ENCODE measurements at places on chromosomes 11 and 22. TPM values are rescaled to one million over a fixed set of nuclear protein-coding genes. Genes with fewer than 3 reads are reported as not detected.

DNA sequence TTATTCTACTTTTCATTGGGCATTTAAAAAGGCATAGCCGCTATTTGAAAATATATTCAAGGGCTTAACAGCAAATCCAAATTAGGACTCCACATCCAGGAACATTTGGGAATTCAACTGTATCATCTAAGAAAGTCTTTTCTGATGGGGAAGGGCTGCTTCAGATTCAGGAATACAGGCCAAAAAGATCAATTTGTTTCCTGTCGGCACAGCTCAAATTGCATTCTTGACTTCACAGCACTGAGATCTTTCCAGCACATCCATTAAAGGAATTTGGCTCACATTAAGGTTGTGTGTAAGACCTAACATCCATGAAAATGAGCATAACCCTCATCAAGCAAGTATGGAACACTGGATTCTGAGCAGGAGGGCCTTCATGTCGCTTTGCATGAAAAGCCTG lies 1169.5 kb upstream of the CCDC90B start:
- H3K4me3 ChIP-seq = no peak overlapping the region
- H3K36me3 ChIP-seq = no peaks in the 10 kb centered on the region
- no peaks in the 10 kb centered on the region for H3K27me3 ChIP-seq

DNA sequence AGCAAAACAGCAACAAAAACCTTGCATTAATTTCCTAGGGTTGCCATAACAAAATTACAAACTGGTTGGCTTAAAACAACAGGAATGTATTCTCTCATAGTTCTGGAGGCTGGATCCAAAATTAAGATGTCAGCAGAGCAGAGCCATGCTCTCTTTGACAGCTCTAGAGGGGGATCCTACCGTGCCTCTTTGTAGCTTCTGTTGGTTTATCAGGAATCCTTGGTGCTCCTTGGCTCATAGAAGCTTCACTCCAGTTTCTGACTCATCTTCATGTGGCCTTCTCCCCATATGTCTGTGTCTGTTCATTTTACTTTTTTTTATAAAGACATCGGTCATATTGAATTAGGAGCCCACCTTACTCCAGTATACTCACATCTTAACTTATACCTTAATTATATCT lies 90.5 kb upstream of the POU2AF2 start:
- H3K36me3 ChIP-seq = no peaks in the 10 kb centered on the region
- no peak overlapping the region for H3K27ac ChIP-seq
- H3K27me3 ChIP-seq = no peaks in the 10 kb centered on the region

The PIK3IP1 gene
- total RNA-seq = 18.8 TPM

GRCh38 chr22:24819911-24820461 lies 14.0 kb downstream of the SGSM1 start:
- DNase-seq = no peak
- H3K4me1 ChIP-seq = no peaks in the 10 kb centered on the region
- peaks cover 7% of the 10 kb centered on the region for H3K36me3 ChIP-seq
- no peaks in the 10 kb centered on the region for H3K27me3 ChIP-seq

DNA sequence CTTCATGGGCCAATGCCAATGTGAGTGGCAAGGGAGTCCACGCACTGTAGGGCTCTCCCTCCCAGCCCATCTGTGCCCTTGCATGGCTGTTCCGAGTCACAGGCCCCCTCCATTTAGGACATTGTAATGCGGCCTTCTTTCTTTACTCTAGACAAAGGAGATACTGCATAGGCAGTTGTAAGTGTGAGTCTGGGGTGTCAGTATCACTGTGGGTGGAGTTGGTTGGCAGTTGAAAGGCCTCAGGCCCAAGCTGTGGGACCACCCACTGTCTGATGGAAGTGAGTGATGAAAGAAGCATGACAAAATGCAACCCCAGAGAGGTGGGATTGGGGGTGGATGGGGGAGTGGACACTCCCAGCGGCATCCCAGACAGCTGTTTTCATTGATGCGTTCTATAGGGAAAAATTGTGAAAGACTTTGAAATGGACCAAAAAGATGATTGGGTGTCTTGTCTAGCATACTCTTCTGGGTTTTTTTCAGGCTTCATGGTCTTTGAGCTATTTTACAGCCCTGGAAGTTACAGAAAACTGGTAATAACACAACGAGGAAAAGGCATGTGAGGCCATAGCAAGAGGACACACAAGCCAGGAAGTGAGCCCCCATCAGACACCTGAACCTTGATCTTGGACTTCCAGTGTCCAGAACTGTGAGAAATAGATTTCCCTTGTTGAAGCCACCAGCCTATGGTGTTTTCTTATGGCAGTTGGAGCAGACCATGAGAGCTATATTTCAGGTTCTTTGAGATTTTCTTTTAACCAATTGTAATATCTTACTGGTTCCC lies 114.6 kb downstream of the NECTIN1 start:
- no peaks in the 10 kb centered on the region for H3K36me3 ChIP-seq
- DNase-seq = no peak
- H3K4me3 ChIP-seq = no peak overlapping the region
- no peaks in the 10 kb centered on the region for H3K27me3 ChIP-seq

GRCh38 chr22:19716041-19716828 lies 1.9 kb downstream of the SEPTIN5 start:
- H3K4me3 ChIP-seq = no peak overlapping the region
- H3K4me1 ChIP-seq = peaks cover 8% of the 10 kb centered on the region
- H3K27ac ChIP-seq = no peak overlapping the region
- peaks cover 34% of the 10 kb centered on the region for H3K27me3 ChIP-seq

GRCh38 chr11:68581901-68582300 lies 102.4 kb upstream of the GAL start:
- peaks cover 49% of the 10 kb centered on the region for H3K36me3 ChIP-seq
- DNase-seq = no peak
- H3K27me3 ChIP-seq = no peaks in the 10 kb centered on the region
- H3K4me1 ChIP-seq = peaks cover 19% of the 10 kb centered on the region
- H3K27ac ChIP-seq = no peak overlapping the region
- H3K4me3 ChIP-seq = no peak overlapping the region

GRCh38 chr11:130776061-130776419 lies 140.2 kb downstream of the SNX19 start:
- no peak for DNase-seq
- no peak overlapping the region for H3K27ac ChIP-seq
- no peaks in the 10 kb centered on the region for H3K4me1 ChIP-seq
- H3K27me3 ChIP-seq = no peaks in the 10 kb centered on the region
- no peak overlapping the region for H3K4me3 ChIP-seq

GRCh38 chr22:48941903-48942575 lies 885.6 kb downstream of the BRD1 start:
- H3K4me1 ChIP-seq = no peaks in the 10 kb centered on the region
- peaks cover 5% of the 10 kb centered on the region for H3K27me3 ChIP-seq
- no peaks in the 10 kb centered on the region for H3K36me3 ChIP-seq

GRCh38 chr11:29364006-29364405 lies 652.8 kb downstream of the KCNA4 start:
- H3K27me3 ChIP-seq = no peaks in the 10 kb centered on the region
- H3K36me3 ChIP-seq = no peaks in the 10 kb centered on the region
- no peaks in the 10 kb centered on the region for H3K4me1 ChIP-seq
- H3K27ac ChIP-seq = no peak overlapping the region
- no peak for DNase-seq
- H3K4me3 ChIP-seq = no peak overlapping the region

DNA sequence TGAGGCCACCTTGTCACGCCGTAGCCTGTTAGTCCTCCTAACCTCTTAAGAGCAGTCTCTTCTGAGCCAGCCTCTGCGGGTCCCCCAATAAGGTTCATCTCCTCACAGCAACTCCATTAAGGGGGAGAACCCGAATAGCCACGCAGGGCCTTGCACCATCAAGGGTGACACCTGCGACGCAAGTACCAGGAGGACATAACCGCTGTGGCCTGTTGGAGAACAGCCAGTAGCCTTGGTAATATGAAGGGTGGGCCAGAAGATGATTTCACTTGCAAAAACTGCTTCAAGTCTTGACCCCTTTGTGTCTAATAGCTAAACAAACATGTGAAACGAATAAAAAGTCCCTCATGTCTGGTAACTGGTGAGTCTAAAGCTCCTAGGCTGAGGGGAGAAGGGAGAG lies 14.8 kb downstream of the ARFGAP2 start:
- no peak overlapping the region for H3K4me3 ChIP-seq
- H3K27me3 ChIP-seq = no peaks in the 10 kb centered on the region
- H3K4me1 ChIP-seq = no peaks in the 10 kb centered on the region

The TECTA gene
- total RNA-seq = 0.19 TPM

- H3K4me3 ChIP-seq = no peak overlapping the region
- peak overlapping the region; percentile 82 for H3K27ac ChIP-seq
- no peak for DNase-seq
- H3K27me3 ChIP-seq = no peaks in the 10 kb centered on the region
- H3K4me1 ChIP-seq = peaks cover 18% of the 10 kb centered on the region
Measured at GRCh38 chr11:4118107-4118506, 23.5 kb downstream of the RRM1 start.

- H3K4me1 ChIP-seq = no peaks in the 10 kb centered on the region
- no peak overlapping the region for H3K4me3 ChIP-seq
- no peak for DNase-seq
- no peak overlapping the region for H3K27ac ChIP-seq
- H3K36me3 ChIP-seq = no peaks in the 10 kb centered on the region
Measured at GRCh38 chr22:43829904-43830851, 18.1 kb upstream of the EFCAB6 start.

GRCh38 chr11:109960831-109961230 lies 132.4 kb upstream of the ZC3H12C start:
- DNase-seq = no peak
- H3K4me1 ChIP-seq = no peaks in the 10 kb centered on the region
- no peak overlapping the region for H3K27ac ChIP-seq

The MUC15 gene
- not detected for total RNA-seq

The SLC43A3 gene
- 170 TPM for total RNA-seq

DNA sequence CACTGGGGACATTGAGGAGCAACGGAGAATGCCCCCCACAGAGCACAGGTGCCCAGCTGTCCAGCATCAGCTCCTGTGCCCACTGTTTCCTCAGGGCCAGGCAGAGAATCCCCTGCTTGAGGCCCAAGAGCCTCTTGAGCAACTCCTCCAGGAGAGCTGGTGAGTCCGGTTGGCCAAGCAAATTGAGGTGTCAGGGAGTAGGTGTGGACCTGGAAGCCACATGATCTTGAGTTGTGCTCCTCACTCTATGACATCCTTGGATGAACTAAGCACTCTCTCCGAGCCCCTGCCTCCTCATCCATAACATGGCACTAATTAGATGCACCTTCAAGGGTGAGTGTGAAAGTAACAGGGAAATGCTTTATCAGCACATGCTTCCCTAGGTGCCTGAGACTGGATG lies 121.3 kb downstream of the DBX1 start:
- H3K27me3 ChIP-seq = peaks cover 16% of the 10 kb centered on the region
- H3K4me3 ChIP-seq = no peak overlapping the region
- peaks cover 8% of the 10 kb centered on the region for H3K4me1 ChIP-seq
- H3K27ac ChIP-seq = no peak overlapping the region
- H3K36me3 ChIP-seq = no peaks in the 10 kb centered on the region

The MISFA gene
- total RNA-seq = 2.9 TPM

- H3K27ac ChIP-seq = no peak overlapping the region
- DNase-seq = no peak
- no peak overlapping the region for H3K4me3 ChIP-seq
- H3K27me3 ChIP-seq = no peaks in the 10 kb centered on the region
- H3K4me1 ChIP-seq = no peaks in the 10 kb centered on the region
- H3K36me3 ChIP-seq = peaks cover 11% of the 10 kb centered on the region
Measured at GRCh38 chr11:108805030-108805429, 140.2 kb downstream of the DDX10 start.

The ANO9 gene
- 41.7 TPM for total RNA-seq

GRCh38 chr11:119641983-119642745 lies 86.8 kb downstream of the NECTIN1 start:
- no peak overlapping the region for H3K4me3 ChIP-seq
- H3K36me3 ChIP-seq = no peaks in the 10 kb centered on the region
- peak; percentile 13 for DNase-seq

DNA sequence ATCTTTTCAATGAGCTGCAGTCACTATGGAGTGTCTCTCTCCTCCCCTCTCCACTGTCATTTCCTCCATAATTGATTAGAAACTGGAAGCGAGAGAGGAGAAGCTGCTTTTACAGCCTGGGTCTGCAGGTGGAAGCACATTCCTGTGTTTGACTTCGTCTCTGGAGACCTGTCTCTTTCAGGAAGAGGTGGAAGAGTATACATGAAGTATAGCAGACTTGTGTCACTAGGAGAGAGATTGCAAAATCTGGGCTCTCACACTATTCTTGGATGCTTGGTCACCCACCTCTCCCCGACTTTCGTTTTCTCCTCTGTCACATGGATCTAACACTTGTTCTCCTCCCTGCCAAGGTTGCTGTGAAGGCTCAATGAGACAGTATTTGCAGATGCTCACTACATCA lies 323.3 kb downstream of the NTM start:
- H3K27ac ChIP-seq = no peak overlapping the region
- peaks cover 5% of the 10 kb centered on the region for H3K4me1 ChIP-seq
- H3K36me3 ChIP-seq = no peaks in the 10 kb centered on the region

The SHANK2 gene
- not detected for total RNA-seq

The VWCE gene
- 1.4 TPM for total RNA-seq

- H3K27me3 ChIP-seq = no peaks in the 10 kb centered on the region
- peaks cover 2% of the 10 kb centered on the region for H3K4me1 ChIP-seq
- H3K4me3 ChIP-seq = no peak overlapping the region
Measured at GRCh38 chr22:46958191-46958590, 195.7 kb downstream of the TBC1D22A start.

- H3K27ac ChIP-seq = no peak overlapping the region
- H3K4me3 ChIP-seq = no peak overlapping the region
- no peaks in the 10 kb centered on the region for H3K4me1 ChIP-seq
- no peaks in the 10 kb centered on the region for H3K36me3 ChIP-seq
Measured at GRCh38 chr11:126636911-126637794, 281.7 kb downstream of the ST3GAL4 start.

- no peak overlapping the region for H3K4me3 ChIP-seq
- peaks cover 3% of the 10 kb centered on the region for H3K27me3 ChIP-seq
- no peak overlapping the region for H3K27ac ChIP-seq
- H3K4me1 ChIP-seq = no peaks in the 10 kb centered on the region
- no peaks in the 10 kb centered on the region for H3K36me3 ChIP-seq
- peak; percentile 41 for DNase-seq
Measured at GRCh38 chr22:36998620-36999351, 20.5 kb downstream of the TST start.

The MFRP gene
- total RNA-seq = not detected

DNA sequence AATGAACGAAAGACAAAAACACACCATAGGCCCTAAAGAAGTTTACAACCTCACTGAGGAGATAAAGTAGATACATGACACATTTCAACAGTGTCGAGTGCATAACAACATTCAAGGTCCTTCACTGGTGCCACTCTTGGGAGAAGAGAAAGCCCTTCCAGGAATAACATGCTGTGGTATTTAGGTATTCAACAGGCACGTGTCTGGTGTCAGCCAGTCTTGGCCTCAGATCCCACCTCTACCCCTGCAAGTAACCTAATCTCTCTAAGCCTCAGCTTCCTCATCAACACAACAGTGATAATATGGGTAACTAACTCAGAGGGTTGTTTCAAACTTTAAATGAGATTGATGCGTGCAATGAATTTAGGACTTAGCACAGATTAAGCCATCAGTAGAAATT lies 235.0 kb upstream of the ZC3H12C start:
- no peaks in the 10 kb centered on the region for H3K27me3 ChIP-seq
- DNase-seq = no peak
- H3K4me1 ChIP-seq = no peaks in the 10 kb centered on the region
- no peaks in the 10 kb centered on the region for H3K36me3 ChIP-seq

Data from activated CD4-positive, alpha-beta memory T cell treated with anti-CD3 and anti-CD28 coated beads for 36 hours (primary cell).